ENCODE measurements at places on chromosomes 4 and X. TPM values are rescaled to one million over a fixed set of nuclear protein-coding genes. Genes with fewer than 3 reads are reported as not detected.

DNA sequence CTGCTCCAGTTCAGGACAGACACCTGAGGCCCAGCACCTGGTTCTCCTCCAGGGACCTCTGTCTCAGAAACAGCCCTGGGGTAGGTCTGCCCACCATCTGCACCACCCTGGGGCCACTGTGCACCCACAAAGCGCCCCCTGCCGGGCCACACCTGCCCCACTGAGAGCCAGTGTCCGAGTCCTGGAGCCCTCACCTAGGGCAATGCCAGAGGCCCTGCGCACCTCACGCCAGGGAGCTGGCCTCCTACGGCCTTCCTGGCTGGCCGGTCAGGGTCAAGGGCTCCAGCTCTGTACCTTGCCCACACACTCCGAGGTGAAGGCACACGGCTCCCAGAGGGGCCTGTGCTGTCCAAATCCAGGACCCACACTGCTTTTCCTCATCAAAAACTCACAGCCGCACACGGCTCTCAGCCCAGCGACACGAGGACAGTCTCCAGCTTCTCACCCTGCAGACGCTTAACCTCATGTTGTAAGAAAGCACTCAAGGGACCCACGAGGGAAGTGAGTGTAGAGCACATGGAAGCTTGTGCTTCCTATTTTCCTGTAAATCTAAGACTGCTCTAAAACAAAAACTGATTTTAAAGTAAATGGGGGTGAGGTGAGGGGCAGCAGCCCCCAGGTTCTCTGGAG, 5.4 kb downstream of the CTBP1 start:
- H3K27ac ChIP-seq: no peak overlapping the region
- H3K27me3 ChIP-seq: no peaks in the 10 kb centered on the region
- peaks cover 5% of the 10 kb centered on the region for H3K36me3 ChIP-seq
- H3K4me1 ChIP-seq: peaks cover 22% of the 10 kb centered on the region
- H3K4me3 ChIP-seq: peak overlapping the region; percentile 56

GRCh38 chr4:23932901-23933308, 43.1 kb upstream of the PPARGC1A start:
- no peak overlapping the region for H3K4me3 ChIP-seq
- no peak for DNase-seq
- no peaks in the 10 kb centered on the region for H3K36me3 ChIP-seq
- peaks cover 5% of the 10 kb centered on the region for H3K4me1 ChIP-seq
- H3K27ac ChIP-seq: no peak overlapping the region

The HSD17B13 gene
- not detected for total RNA-seq

DNA sequence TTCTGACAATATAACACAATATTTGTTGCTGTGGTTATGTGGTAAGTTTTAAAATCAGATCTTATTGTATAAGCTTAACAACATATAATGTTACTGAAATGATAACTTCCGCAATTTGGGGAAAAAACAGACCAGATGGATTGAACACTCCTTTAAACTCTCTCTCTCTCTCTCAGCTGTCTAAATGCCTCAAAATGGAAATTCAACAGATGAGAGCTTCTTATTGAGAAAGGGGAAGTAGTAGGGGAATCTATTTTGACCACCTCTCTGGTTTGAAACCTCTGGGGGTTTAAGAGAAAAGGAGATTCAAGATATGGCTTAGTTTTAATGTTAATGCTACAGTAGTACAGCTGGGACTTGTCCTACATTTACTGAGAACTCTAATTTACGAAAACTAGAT, 40.3 kb downstream of the DMD start:
- H3K27ac ChIP-seq: no peak overlapping the region
- peaks cover 7% of the 10 kb centered on the region for H3K4me1 ChIP-seq
- no peak overlapping the region for H3K4me3 ChIP-seq
- no peaks in the 10 kb centered on the region for H3K27me3 ChIP-seq

DNA sequence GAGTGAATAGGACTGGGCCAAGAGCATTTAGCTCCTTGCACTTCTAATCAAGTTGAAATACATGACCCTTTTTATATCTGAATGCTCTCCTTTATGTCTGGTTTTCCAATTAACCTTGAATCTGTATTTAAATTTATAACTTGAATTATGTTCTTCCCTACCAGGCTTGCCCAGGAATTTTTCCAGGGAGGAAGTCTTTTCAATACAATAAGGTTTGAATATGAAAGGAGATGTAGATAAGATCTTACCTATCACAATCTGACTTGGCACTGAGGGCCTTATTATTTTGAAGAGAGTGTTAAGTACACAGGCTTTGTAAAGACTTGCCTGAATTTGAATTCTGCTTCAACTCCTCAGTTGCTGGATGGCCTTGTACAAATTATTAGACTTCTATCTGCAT, 555.7 kb downstream of the PCDH7 start:
- H3K27me3 ChIP-seq: no peaks in the 10 kb centered on the region
- no peak overlapping the region for H3K27ac ChIP-seq
- no peak for DNase-seq
- H3K36me3 ChIP-seq: no peaks in the 10 kb centered on the region
- H3K4me3 ChIP-seq: no peak overlapping the region

The MYOZ2 gene
- total RNA-seq: not detected

- peak overlapping the region; percentile 32 for H3K27ac ChIP-seq
- H3K4me1 ChIP-seq: peaks cover 47% of the 10 kb centered on the region
- no peak overlapping the region for H3K4me3 ChIP-seq
- DNase-seq: peak; percentile 28
- H3K36me3 ChIP-seq: no peaks in the 10 kb centered on the region
- no peaks in the 10 kb centered on the region for H3K27me3 ChIP-seq
These were observed 35.4 kb upstream of the SORCS2 start for GRCh38 chr4:7156761-7157488.

DNA sequence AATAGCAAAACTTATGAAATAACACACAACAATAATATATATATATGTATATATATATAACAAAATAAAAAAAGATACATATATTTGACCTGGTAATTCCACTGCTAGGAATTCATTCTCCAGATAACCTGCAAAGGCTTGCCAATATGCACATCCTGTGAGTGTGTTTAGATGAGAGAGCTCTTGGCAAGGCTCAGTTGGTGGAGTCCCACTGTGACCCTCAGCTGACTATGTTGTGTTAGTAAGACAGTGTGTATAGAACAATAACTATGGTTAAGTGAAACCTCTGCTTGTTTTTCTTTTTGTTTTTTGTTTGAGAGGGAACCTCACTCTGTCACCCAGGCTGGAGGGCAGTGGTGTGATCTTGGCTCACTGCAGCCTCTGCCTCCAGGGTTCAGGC, 39.5 kb upstream of the RBMX start:
- no peaks in the 10 kb centered on the region for H3K27me3 ChIP-seq
- H3K27ac ChIP-seq: no peak overlapping the region
- no peaks in the 10 kb centered on the region for H3K4me1 ChIP-seq

DNA sequence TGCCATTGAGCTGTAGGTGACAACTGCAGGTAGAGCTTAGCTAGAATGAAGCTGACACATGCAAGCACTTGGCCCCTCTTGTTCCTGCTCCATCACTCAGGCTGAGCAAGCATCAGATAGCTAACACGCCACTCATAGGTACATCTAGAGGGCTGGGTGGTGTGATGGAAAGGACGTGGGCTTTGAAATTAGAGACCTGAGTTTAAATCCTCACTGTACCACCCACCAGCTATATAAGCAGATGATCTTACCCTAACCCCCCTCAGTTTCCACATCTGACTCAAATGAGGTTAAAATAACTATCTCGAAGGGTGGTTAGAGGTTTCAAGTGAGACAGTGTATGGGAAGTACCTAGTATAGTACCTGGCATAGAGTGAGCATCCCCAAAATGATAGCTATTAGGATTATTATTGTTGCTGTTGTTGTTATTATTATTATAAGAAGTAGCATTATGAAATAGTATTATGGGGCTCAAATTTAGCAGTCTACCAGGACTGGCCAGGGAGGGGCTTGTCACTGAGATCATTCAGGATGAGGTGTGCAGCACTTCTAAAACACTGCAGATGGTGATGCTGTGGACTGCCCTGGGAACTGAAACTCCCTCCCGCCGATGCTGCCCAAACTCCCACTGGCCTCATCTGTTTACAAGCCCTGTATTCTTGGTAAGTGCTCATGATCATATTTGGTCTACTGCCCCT, 59.0 kb downstream of the REELD1 start:
- no peak for DNase-seq
- no peaks in the 10 kb centered on the region for H3K4me1 ChIP-seq
- H3K4me3 ChIP-seq: no peak overlapping the region
- H3K36me3 ChIP-seq: peaks cover 3% of the 10 kb centered on the region

The PGM2 gene
- total RNA-seq: 28.7 TPM

DNA sequence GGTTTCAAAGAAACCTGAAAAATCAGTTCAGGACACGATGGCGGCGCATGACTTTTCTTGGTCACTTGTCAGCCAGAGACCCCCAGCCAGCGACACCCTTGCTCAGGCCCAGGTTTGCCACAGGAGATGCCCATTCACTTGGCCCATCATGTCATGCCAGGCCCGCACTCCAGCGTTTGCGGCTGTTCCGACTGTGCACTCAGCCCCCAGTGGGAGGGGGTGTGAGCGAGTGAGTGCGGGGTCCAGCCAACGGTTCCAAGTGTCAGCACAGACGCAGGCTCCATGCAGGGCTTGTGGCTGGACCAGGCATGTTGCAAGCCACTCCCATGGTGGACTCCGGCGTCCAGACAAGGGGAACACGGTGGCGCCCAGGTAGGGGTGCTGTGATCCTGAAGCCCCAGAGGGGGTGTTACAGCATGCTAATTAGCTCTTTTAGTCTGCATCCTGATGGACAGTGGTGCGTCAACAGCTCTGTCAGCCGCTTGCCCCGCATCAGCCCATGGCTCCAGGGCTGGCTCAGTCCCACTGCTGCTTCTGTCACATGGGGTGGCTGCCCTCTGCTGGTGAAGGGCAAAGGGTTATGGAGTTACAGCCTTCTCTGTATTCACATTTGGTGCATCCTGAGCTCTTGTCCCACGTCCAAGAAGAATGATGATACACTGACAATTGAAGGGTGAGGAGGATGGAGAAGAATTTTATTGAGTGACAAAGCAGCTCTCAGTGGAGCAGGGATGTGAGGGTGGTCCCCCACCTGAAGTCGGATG, 3.7 kb upstream of the MAEA start:
- peak overlapping the region; percentile 58 for H3K4me3 ChIP-seq
- DNase-seq: no peak
- H3K27ac ChIP-seq: no peak overlapping the region
- peaks cover 4% of the 10 kb centered on the region for H3K36me3 ChIP-seq

DNA sequence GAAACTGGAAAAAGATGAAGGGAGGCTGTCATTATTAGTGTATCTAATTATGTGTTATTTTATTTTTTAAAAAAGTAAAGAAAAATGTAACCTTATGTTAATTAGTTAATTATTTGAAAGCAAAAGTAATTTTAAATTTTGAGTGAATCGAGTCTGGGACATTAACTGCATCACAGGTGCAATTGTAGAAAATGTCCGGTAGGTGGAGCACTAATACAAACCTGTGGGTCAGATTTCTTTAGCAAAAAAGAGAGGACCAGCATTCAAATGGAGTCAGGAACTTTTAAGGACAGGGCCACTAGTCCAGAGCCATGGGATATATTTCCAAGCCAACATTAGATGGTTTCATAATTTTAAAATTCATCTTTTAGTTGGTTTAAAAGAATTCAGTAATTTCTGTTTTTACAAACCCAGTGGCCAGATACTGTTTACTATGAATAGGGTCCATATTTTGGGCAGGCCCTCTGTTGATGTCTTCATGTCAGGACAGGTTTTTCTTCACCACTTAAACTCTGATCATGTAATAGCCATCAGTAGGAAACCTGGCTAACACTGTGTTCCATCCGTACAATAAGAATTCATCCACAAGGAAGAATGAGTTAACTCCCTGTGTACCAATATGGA, 27.2 kb downstream of the BST1 start:
- no peaks in the 10 kb centered on the region for H3K27me3 ChIP-seq
- no peak overlapping the region for H3K4me3 ChIP-seq
- H3K4me1 ChIP-seq: no peaks in the 10 kb centered on the region
- no peak overlapping the region for H3K27ac ChIP-seq
- DNase-seq: no peak

DNA sequence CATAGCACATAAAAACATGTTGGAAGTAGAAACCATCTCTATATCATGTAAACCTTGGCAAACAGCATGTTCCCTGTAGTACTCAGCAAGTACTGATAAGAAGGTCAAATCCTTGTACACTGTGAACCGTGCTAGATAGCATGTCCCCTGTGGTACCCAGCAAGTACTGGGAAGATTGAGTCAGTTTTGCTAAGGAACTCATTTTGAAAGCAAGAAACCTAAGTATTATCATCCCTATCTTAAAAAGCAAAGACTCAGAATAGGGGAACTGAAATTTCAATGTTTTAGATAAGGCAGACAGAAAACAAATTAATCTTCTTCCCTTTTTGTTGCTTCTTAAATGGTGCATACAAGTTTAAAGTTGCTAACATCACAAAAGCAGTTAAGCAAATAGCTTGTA, 180.2 kb downstream of the RBM46 start:
- no peak overlapping the region for H3K27ac ChIP-seq
- H3K27me3 ChIP-seq: no peaks in the 10 kb centered on the region
- H3K4me1 ChIP-seq: no peaks in the 10 kb centered on the region
- H3K4me3 ChIP-seq: no peak overlapping the region
- DNase-seq: no peak

DNA sequence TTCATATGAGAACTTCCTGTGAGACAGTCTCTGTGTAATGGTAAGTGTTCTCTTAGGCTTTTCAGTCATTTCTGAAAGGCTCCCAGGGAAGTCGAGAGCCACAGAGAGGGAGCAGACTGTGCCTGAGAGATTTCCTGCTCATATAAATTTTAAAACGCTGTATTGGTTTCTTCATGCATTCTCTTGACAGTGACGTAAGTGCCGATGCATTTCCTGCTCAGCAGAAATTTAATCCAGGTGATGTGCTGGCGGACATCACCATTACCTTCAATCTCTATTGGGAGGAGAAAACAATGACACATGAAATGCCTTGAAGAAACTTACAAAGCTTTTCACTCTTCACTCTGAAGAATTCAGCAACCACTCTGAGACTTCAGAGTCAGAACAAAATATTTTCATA, 383.6 kb downstream of the BMPR1B start:
- H3K4me3 ChIP-seq: no peak overlapping the region
- H3K4me1 ChIP-seq: peaks cover 10% of the 10 kb centered on the region
- H3K27me3 ChIP-seq: no peaks in the 10 kb centered on the region
- DNase-seq: no peak

The MAGEC3 gene
- not detected for total RNA-seq

DNA sequence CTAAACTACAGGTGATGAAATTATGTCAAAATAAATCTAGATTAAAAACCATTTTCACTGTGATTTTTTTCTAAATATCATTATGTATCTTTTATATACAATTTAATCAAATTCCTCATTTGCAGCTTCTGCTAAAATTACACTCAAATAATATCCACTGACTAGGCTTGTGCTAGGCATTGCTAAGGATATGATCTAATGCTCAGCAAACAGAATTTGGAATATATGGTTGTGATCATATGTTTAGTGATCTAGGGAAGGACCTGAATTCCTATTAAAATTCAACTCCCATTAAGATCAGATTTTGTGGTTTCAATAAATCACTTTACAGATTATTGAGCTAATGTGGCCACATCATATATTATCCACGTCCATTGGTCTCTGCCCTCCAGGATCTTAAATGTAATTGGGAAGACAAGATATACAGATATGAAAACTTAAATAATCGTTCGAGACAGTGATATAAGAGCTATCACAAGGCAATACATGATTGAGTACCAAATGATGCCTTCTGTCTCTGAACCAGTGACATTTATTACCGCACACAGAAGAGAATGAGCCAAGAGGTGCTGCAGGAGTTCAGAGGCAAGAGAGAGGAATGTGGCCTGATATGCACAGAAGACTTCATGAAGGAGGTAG, 206.0 kb upstream of the RPS6KA3 start:
- H3K27ac ChIP-seq: no peak overlapping the region
- no peaks in the 10 kb centered on the region for H3K27me3 ChIP-seq
- no peak for DNase-seq
- peaks cover 11% of the 10 kb centered on the region for H3K4me1 ChIP-seq

Data from neural crest cell (in vitro differentiated cells).